ENCODE measurements at places on chromosomes 12 and 14.

- no peak overlapping the region for H3K4me3 ChIP-seq
- peaks cover 4% of the 10 kb centered on the region for H3K27me3 ChIP-seq
- peak overlapping the region; percentile 59 for H3K27ac ChIP-seq
- no peaks in the 10 kb centered on the region for H3K36me3 ChIP-seq
- H3K4me1 ChIP-seq = peaks cover 22% of the 10 kb centered on the region
- no peak for DNase-seq
These were observed 256.0 kb downstream of the PCNX1 start for GRCh38 chr14:71163050-71163841.

DNA sequence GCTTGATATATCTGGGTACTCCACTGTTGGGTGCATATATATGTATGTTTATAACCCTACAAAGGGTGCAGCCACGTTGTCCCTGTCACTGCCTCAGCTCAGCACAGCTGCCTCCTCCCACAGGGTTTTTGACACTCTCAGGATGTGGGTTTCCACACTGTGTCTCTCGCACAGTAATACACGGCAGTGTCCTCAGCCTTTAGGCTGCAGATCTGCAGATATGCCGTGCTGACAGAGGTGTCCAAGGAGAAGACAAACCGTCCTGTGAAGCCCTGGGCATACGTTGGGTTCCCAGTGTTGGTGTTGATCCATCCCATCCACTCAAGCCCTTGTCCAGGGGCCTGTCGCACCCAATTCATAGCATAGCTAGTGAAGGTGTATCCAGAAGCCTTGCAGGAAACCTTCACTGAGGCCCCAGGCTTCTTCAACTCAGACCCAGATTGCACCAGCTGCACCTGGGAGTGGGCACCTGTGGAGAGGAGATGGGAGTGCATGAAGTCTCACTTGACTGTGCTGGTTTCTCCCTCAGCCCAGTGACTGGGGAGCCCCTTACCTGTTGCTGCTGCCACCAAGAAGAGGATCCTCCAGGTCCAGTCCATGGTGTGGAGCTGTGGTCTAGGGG, 498.7 kb downstream of the TMEM121 start:
- no peaks in the 10 kb centered on the region for H3K4me1 ChIP-seq
- H3K27ac ChIP-seq = no peak overlapping the region
- no peaks in the 10 kb centered on the region for H3K27me3 ChIP-seq
- H3K4me3 ChIP-seq = no peak overlapping the region
- DNase-seq = no peak

GRCh38 chr14:61593330-61593729, 102.0 kb upstream of the HIF1A start:
- H3K27me3 ChIP-seq = no peaks in the 10 kb centered on the region
- DNase-seq = no peak
- H3K36me3 ChIP-seq = no peaks in the 10 kb centered on the region
- no peak overlapping the region for H3K27ac ChIP-seq

DNA sequence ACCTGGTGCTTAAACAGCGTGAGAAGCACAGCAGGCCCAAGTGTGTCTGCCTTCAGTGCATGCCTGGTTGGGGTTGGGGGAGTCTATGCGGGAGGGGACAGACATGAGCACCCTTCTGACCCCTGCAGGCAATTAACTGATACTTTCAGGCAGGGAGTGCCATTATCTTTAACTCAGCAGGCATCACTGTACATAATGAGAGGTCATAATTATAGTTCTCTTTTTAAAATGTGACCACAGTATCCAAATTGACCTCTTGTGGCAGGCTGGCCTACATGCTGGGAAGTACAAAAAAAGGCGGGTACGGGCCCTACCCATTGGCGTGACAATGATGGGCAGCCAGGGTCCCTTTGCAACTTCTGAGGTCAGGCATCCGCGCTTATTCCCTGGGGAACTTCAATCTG, 209.1 kb downstream of the FOXN3 start:
- DNase-seq = no peak
- H3K4me1 ChIP-seq = peaks cover 3% of the 10 kb centered on the region
- no peaks in the 10 kb centered on the region for H3K27me3 ChIP-seq
- H3K4me3 ChIP-seq = no peak overlapping the region
- no peaks in the 10 kb centered on the region for H3K36me3 ChIP-seq

DNA sequence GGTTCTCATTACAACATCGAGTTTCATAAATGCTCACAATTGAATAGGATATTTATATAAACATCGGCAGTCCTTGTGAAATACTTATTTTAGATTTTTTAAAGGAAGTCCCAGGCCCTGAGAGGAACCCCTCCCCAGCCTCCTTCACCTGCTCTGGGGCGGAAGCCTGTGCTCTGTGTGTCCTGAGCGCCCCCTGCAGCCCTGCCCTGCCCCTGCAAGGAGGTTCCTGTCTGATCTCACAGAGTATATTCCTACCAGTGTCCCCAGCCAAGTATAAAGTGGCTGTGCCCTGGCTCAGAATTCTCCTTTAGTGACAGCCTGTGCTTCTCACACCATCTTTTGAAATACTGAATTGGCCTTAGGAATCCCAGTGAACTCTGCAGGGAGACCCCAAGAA, 659.5 kb downstream of the TMEM121 start:
- DNase-seq = no peak
- H3K27ac ChIP-seq = no peak overlapping the region
- no peaks in the 10 kb centered on the region for H3K4me1 ChIP-seq

GRCh38 chr12:66683073-66683472, 4.2 kb upstream of the GRIP1 start:
- no peaks in the 10 kb centered on the region for H3K36me3 ChIP-seq
- H3K4me1 ChIP-seq = no peaks in the 10 kb centered on the region
- H3K4me3 ChIP-seq = no peak overlapping the region
- H3K27me3 ChIP-seq = peaks cover 10% of the 10 kb centered on the region
- H3K27ac ChIP-seq = no peak overlapping the region
- DNase-seq = no peak

GRCh38 chr12:19852100-19852855, 413.0 kb downstream of the AEBP2 start:
- H3K36me3 ChIP-seq = no peaks in the 10 kb centered on the region
- H3K4me1 ChIP-seq = no peaks in the 10 kb centered on the region
- no peak overlapping the region for H3K4me3 ChIP-seq
- no peak for DNase-seq
- no peak overlapping the region for H3K27ac ChIP-seq

- no peak overlapping the region for H3K27ac ChIP-seq
- no peak overlapping the region for H3K4me3 ChIP-seq
- H3K4me1 ChIP-seq = no peaks in the 10 kb centered on the region
- H3K36me3 ChIP-seq = peaks cover 28% of the 10 kb centered on the region
These were observed 175.8 kb upstream of the BCL2L14 start for GRCh38 chr12:11894890-11895289.

GRCh38 chr14:89589400-89590118, 172.5 kb upstream of the FOXN3 start:
- no peaks in the 10 kb centered on the region for H3K36me3 ChIP-seq
- peaks cover 4% of the 10 kb centered on the region for H3K4me1 ChIP-seq
- DNase-seq = no peak
- no peak overlapping the region for H3K27ac ChIP-seq
- no peaks in the 10 kb centered on the region for H3K27me3 ChIP-seq

- no peaks in the 10 kb centered on the region for H3K36me3 ChIP-seq
- no peaks in the 10 kb centered on the region for H3K4me1 ChIP-seq
- no peaks in the 10 kb centered on the region for H3K27me3 ChIP-seq
- H3K4me3 ChIP-seq = no peak overlapping the region
- no peak overlapping the region for H3K27ac ChIP-seq
These were observed 172.4 kb upstream of the NTF3 start for GRCh38 chr12:5259523-5259922.

DNA sequence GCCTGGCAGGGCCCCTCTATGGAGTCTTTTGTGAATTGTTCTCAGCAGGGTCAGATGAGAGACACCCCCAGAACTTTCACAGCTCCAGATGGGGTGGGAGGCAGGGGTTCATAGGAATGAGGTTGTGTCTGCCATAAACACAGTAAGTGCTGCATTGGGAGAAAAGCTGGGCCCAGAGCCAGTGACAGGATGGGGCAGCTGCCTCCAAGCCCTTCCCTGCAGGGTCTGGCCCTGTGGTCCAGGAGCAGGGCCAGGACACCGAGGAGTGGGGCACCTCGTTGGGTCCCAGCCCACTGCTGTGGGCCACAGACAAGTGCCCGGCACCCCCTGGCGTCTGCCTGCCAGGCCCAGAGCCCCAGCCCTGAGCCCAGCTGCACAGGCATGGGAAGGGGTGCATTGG, 13.3 kb downstream of the INF2 start:
- H3K4me3 ChIP-seq = no peak overlapping the region
- no peak overlapping the region for H3K27ac ChIP-seq

- H3K4me1 ChIP-seq = no peaks in the 10 kb centered on the region
- H3K36me3 ChIP-seq = no peaks in the 10 kb centered on the region
- H3K27ac ChIP-seq = no peak overlapping the region
- H3K4me3 ChIP-seq = no peak overlapping the region
- no peak for DNase-seq
These were observed 707.6 kb upstream of the MDGA2 start for GRCh38 chr14:48382961-48383360.

DNA sequence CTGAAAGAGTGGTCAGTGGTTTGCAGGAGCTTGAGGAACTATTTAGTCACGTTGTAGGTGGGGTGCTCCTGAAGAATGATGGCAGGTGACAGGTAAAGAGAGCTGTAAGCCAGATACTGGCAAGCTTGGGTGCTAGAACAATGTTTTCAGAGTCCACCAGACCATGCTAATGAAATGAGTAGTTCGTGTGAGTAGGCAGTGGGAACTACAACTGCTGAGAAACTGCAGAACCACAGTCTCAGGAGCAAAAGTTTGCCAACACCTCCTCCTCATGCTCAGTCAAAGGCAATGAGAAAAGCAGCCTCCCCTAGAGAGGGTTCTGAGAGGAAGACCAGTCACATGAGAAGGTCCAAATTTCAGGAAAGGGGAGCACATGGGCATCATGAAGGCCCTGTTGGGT, 91.3 kb downstream of the PRKD1 start:
- DNase-seq = no peak
- no peaks in the 10 kb centered on the region for H3K36me3 ChIP-seq
- H3K4me3 ChIP-seq = no peak overlapping the region
- H3K27me3 ChIP-seq = no peaks in the 10 kb centered on the region
- no peaks in the 10 kb centered on the region for H3K4me1 ChIP-seq

- H3K4me1 ChIP-seq = peaks cover 2% of the 10 kb centered on the region
- no peaks in the 10 kb centered on the region for H3K27me3 ChIP-seq
- H3K36me3 ChIP-seq = no peaks in the 10 kb centered on the region
These were observed 326.6 kb upstream of the PRICKLE1 start for GRCh38 chr12:42916143-42916542.

- H3K27ac ChIP-seq = no peak overlapping the region
- no peaks in the 10 kb centered on the region for H3K36me3 ChIP-seq
- no peaks in the 10 kb centered on the region for H3K4me1 ChIP-seq
These were observed 327.8 kb downstream of the PDZRN4 start for GRCh38 chr12:41515953-41516352.

DNA sequence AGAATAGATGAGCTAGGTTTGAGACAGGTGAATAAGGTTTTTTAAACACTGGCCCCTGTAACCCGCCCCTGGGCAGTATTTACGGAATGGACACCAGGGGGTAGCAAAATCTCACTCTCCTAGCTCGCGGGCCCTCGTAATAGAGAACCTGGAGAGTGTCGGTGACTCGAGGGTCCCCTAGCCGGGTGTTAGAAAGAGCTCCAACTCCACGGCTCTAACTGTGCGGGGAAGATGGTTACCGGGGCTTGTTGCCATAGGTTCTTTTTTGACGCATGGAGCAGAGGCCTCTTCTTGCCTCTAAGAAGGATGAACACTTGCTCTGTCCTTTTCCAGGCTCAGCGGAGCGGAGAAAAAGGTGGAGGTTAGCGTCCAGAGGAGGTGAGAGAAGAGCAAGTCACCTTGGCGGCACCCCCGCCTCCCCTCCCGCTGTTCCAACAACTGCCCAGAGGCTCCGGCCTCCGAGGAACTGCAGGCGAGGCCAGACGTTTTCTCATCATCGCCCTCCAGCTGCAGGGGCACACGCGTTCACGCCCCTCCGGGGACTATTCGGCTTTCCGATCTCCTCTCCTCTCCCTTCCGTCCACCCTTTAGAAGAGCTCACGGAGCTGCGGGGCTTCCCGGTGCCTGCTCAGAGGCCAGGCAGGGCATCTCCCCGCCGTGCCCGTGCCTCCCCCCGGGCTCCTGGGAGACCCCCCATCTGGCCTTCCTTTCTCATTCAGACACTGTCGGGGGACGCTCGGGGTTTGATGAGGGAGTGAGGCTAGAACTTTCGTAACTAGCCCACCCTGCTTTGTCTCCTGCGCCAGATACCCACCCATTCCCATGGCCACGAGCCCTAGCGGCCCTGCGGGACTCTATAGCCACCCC, 1.4 kb upstream of the ARHGEF40 start:
- H3K27ac ChIP-seq = peak overlapping the region; percentile 88
- peaks cover 11% of the 10 kb centered on the region for H3K36me3 ChIP-seq
- peak; percentile 66 for DNase-seq
- peaks cover 24% of the 10 kb centered on the region for H3K4me1 ChIP-seq
- peak overlapping the region; percentile 84 for H3K4me3 ChIP-seq
- H3K27me3 ChIP-seq = no peaks in the 10 kb centered on the region

DNA sequence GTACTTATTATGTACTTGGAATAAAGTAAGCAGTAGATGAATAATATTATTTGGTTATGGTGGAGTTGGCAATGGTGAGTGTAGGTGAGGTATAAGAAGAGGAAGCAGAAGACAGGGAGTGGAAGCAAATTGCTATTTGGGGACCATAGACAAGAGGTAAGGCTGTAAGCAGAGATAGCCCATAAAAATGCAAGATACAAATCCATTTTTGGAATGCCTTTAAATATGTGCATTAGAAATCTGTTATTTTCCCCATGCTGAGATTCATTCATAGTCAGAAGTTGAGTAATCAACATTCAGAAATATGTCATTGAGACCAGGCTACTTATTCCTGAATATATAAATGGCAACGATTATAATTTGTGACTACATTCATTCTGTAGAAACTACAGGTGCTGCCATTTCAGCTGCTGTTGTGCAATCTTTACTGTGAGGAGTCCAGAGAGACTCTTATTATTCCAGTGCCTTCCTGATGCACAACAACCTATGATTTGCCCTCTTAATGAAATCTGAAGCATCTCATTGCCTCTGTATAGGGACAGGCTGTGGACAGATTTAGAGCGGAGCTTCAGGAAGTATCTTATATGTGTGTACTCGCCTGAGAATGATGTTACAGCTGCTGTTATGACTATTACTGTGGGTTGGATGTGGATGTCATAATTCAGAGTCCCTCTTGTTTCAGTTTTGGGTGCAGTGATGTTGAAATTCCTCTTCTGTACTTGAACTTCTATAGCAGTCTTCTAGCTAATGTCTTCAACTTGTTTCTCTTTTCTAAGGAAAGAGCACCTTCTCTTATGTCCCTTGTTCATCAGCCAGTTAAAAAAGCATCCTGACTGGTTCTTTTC, 173.8 kb downstream of the NAV3 start:
- no peak for DNase-seq
- no peaks in the 10 kb centered on the region for H3K4me1 ChIP-seq
- H3K36me3 ChIP-seq = peaks cover 64% of the 10 kb centered on the region
- H3K27me3 ChIP-seq = no peaks in the 10 kb centered on the region

DNA sequence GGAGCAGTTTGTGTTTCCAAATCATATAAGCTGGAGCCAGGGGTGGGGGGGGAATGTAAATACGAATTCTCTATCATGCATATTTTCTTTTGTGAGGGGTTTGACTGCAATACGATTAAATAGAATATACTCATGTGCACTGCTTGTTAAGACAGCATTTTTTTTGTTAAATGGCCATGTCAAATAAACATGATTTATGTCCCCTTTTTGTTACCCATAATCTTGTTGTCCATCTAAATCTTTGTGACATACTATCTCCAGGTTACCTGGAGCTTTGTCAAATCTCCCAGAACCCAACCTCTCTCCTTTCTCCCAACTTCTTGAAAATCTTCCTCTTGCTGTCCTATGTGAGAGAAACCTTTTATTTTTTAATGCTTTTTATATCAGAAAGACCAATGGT, 233.1 kb downstream of the SLC25A21 start:
- H3K27ac ChIP-seq = no peak overlapping the region
- peaks cover 1% of the 10 kb centered on the region for H3K4me1 ChIP-seq
- H3K4me3 ChIP-seq = no peak overlapping the region
- no peak for DNase-seq
- H3K36me3 ChIP-seq = no peaks in the 10 kb centered on the region
- no peaks in the 10 kb centered on the region for H3K27me3 ChIP-seq
